NCI-H2171 (cell line): ENCODE measurements at places on chromosomes 5 and 9.

DNA sequence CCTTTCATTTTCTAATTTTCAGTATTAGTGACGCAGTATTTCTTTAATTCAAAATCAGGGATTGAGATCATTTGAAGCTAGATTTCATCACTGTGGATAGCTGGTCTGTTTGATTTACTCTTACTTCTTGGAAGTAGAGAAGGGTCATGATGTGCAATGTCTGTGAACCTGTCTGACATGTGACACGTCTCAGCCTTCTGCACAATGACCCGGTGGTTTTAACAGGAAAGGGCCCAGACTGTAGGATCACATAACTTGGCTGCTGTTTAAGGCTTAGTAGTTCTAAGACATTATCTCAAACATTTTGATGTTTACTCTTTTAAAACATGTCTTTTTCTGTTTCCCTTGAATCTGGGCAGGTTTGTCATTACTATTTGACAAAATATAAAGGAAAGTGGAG, 823.3 kb upstream of the NUDT12 start:
- DNase-seq, result no peak

- no peak for DNase-seq
Measured at GRCh38 chr9:99595796-99596195, 225.9 kb upstream of the NR4A3 start.

GRCh38 chr9:105972466-105973204, 278.3 kb downstream of the TMEM38B start:
- DNase-seq, result no peak

DNA sequence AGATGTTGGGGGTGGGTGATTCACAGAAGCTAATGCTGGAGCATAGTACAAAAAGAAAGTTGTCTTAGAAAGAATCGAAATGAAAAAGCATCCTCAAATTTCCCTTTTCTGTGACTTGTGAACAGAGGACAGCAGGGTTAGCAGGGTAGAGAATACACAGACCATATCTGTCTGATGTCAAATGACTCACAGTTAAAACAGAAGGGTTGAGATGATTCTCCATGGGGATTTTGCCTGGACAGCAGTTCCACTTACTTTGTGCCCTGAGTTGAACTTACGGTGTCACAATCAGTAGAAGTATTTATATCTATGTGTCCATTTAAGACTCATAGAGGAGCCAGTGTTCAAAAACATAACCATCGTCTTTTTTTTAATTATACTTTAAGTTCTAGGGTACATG, 801.6 kb downstream of the KCTD16 start:
- DNase-seq, result no peak

DNA sequence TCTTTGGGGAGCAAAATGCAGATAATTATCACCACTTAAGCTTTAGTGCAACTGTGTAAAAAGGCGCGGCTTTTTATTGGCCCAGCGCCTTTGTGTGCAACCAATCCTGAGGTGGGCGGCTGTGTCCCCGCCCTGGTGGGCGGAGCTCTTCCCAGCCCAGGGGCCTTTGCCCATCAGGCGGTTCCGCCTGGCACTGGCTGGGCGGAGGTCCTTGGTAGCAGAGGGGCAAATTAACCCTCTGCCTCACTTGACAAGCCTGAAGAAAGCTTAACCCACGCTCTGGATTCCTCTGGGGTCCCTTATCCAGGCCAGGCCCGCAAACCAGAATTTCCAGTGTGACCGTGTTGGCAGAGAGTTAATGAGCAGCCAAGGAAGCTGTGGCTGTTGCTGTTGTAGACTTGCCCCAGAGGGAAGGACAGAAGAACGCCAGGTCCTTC, 12.8 kb upstream of the NIPAL4 start:
- no peak for DNase-seq

DNA sequence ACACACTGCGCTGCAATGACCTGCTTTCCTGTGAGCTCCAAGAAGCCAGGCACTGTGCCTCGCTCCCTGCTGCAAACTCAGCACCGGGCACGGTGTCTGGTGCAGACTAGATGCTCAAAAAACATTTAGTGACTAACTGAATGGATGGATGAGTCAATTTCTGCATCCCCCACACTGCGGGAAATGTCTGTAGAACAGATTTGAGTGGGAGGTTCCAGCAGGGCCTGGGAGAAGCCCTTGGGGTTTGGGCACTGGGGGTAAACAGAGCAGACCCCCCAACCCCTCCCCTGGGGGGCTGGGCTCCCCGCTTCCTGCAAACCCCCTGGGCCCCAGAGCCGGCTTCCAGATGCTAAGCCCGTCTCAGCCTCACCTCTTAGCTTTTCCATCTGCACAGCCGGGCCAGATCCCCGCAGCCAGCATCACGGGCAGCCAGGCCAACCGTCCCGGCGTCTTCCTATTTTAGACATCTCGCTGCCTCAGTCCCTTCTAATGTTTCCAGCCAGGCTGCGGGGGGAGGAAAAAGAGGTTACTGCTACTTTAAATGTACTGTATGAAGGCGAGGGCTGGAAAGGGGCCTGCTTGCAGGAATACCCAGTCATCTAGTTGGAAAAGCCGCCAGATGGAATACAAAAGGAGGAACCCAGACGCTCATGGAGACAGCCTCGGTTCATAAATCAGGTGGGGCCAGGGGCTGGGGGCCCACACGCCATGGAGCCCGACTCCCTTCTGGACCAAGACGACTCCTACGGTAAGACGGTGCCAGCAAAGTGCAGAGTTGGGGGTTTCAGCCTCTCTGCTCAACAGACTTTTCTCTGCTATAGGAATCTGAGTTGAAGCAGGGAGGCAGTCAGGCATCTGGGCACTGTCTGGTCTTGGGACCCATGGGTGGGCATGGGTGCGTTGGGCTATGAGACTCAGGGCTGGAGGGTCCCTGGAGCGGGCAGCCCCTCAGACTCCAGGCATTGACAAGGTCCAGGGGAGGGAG, 67.1 kb upstream of the GGTA1 start:
- DNase-seq, result no peak

GRCh38 chr9:80509358-80509757, 937.6 kb downstream of the TLE4 start:
- no peak for DNase-seq

DNA sequence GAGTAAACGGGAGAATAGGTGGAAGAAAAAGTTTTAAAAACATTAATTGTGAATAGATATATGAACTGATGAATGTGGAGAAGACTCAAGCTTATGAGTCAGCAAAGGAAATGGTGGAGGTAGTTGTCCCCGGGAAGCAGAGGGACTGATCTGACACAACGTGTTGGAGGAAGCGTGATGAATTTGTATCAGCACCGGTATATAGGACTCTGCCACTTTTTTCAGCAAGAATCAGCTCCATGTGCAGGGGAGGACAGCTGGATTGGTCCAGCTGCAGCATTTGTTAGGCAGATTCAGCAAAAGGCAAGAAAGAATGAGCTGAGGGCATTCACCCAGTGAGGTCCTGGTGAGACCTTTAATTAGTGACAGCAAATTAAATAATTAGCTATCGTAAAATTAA, 276.0 kb downstream of the TENT4A start:
- DNase-seq, result no peak
